ENCODE measurements at places on chromosomes 4 and X.

- no peak for DNase-seq
Measured at GRCh38 chrX:54423161-54423888, 16.9 kb upstream of the TSR2 start.

- no peak for DNase-seq
Measured at GRCh38 chr4:37157476-37158167, 86.9 kb upstream of the NWD2 start.

DNA sequence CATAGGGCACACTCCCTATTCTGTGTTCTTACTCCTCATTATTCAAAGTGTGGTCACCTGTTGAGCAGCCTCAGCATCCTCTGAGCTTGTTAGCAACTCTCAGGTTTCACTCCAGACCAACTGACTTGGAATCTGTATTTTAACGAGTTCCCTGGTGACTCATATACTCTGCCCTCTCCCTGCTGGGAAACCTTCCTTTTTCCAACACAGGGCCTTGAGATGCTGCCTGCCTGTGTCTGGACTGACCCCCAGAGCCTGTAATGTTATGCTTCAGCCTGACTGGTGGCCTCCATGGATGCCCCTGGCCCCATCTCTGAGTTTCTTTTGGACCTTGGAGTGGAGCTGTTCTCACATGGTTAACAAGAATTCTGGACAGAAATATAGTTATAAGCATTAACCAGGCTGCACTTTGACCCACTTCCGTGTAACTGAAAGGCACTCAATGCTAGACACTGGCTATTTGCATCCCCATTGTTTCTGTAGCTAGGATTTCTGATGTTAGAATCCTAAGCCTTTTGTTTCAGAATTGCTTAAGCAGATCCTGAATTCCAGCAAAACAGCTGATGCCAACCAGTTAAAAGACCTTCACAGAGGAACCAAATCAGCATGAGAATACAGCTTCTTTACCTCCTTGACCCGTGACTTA lies 262.6 kb downstream of the STIM2 start:
- DNase-seq: no peak

DNA sequence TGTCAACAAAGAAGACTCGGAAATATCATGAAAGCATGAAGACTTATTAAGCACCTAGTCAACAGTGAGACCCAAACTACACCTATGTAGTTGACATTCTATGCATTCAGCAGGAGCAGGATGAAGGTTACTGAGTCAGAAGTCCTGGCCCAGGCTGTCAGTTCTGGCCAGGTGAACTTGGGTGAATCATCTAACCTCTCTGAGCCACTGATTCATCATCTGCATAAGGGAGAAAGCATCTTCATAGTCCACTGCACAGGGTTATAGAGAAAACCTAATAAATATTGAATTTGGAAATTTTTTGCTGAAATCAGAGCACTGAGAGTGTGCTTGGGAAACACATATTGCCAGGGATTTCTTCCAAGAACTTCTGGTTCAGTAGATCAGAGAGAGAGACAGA lies 296.0 kb upstream of the SFRP2 start:
- DNase-seq: no peak

GRCh38 chrX:84415140-84415539 lies 87.1 kb downstream of the HDX start:
- DNase-seq: no peak

DNA sequence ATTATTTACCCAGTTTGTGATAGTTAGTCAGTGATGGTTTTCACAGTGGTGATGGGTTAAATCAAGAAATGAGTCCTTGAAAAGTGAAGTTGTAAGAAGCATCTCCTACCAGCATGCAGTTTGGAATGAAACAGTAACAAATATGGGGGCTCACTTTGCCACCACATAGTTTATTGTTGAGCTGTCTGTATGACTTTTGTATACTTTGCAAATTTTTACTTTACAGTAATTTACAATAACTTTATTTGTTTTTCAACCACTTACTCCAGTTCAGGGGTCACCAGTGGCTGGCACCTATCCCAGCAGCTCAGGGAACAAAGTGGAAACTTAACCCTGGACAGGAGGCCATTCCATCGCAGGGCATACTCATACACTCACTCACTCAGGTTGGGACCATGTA lies 64.5 kb upstream of the ANKRD50 start:
- no peak for DNase-seq
